Right renal cortex interstitium (tissue), 3 donors: ENCODE measurements at places on chromosomes 2 and 18. TPM values are rescaled to one million over a fixed set of nuclear protein-coding genes. Genes with fewer than 3 reads are reported as not detected.

DNA sequence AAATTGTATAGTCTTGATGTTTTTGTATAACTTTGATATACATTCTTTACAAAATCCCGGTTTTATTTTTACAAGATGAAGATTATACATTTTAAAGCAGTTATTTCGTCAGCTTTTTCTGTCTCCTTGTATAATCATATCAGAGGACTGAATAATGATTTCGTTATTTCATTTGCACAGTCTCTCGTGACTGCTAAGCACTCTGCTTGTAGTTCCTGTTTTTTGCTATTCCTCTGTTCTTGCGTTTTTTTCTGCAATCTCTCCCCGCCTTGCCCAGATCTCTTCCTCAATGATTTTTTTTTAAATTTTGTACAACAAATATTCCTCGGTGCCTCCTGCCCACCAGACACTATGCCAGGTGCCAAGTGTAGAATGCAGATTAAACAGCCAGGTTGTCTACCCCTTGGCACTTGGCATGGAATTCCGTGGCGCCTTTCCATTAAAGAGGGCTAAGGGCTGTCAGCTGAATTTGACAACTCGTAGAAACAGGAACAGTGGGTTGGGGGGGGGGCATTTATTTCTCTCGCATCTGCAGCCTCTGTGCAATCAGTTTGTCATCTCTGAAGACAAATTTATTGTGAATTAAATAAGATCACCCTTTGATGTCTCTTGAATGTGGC is 69.6 kb downstream of the KLHL29 start:
- no peak for DNase-seq

DNA sequence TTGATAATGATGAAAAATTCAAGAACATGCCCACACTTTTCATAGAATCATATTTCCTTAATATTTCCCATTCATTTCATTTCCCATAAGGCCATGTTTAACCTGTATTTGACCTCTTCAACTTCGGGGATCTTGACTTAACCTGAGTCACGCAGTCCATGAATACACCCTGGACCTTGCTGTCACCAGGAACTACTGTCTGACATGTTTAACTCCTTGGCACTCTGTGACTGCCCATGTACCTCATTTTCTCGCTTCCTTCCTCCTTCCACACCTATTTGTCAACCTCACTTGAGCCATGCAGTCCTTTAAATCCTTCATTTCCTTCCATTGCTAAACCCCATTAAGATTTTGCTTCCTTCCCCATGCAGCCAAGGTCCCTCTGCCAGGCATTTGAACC is 16.3 kb downstream of the ABCB11 start:
- no peak for DNase-seq

DNA sequence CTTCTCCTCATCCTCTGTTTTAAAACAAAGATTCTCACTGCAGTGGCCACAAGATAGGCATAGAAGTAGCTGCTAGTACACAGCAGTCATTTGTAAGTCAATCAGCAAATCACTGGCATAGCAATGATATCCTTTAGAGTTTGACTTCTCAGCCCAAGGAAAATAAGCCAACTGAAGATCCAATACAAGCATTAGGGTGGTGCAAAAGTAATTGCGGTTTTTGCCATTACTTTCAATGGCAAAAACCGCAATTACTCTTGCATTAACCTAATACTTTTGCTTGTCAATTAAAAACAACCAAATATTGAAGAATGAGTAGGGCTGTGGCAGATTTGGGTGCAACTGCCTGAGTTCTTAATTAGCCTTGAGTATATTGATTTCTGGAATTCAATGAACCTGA is 2.8 kb downstream of the G6PC2 start:
- no peak for DNase-seq

Gene MOGAT1
- not detected for polyA plus RNA-seq
